ENCODE measurements at places on chromosomes 7 and 10.

DNA sequence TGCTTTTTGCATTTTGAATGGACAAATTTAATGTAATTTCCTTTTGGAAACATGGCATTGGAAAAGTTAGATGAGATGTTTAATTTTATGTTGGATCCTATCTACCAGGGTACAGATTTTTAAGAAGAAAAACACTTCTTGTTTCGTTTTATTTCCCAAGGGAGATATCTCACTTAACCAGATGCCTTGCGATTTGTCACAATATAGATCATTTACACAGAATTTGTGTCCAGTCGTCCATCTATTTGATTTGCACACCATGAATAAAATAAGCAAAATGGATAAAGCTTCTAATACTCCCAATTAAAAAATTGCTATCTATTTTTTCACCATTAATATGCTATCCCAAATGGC lies 25.7 kb downstream of the HDAC9 start:
- no peak for DNase-seq

- no peak for DNase-seq
Measured at GRCh38 chr7:40799493-40800403, 664.9 kb downstream of the SUGCT start.

DNA sequence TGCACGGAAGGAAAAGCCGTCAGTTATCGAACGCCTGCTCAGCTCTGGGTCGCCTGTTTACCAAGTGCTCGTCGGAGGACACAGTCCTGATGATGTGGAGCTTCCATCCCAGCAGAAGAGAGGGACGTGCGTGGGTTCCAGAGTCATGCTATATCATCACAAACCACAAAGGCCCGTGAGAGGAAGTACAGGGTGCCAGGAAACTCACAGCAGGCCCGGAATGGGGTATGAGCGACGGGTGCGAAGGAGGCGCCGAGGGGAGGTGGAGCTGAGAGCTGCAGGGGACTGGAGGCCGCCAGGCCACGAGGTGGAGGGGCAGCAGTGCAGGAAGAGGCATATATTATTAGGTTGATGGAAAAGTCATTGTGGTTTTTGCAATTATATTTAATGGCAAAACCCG lies 102.5 kb downstream of the ACTR3B start:
- DNase-seq, result no peak

DNA sequence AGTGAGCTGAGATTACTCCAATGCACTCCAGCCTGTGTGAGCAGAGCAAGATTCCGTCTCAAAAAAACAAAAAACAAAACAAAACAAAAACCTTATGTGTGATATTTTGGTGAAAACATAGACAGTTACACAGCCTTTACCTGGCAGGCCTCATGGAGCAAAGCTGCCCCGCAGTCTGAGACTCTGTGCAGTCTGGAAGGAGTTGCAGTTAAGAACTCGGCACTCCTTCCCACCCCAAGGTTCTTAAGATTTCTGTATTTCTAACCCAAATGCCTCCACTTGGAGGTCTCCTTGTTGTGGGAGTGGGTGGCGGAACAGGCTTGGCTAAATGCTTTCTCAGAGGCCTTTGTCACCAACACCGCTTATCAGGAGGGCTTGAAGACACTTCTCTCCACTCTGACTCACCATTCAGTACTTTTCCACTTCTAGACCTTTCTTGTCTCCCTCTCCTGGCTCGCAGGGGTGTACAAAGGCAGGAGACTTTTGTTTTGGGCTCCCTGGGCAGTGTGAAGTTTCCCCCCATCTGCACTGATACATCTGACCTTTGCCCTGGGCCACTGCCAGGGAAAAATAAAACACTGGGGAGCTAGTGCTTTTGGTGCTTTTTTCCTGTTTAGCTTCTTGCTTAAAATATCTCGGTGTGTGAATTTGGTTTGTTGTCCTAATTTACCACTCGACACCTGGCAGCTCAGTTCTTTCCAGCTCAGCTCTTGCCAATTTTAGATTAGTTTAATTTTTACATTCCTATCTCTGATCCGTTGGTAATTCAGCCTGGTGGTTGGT lies 51.3 kb upstream of the MAGI2 start:
- DNase-seq, result no peak

GRCh38 chr7:133572087-133572486 lies 319.2 kb downstream of the EXOC4 start:
- DNase-seq, result no peak

DNA sequence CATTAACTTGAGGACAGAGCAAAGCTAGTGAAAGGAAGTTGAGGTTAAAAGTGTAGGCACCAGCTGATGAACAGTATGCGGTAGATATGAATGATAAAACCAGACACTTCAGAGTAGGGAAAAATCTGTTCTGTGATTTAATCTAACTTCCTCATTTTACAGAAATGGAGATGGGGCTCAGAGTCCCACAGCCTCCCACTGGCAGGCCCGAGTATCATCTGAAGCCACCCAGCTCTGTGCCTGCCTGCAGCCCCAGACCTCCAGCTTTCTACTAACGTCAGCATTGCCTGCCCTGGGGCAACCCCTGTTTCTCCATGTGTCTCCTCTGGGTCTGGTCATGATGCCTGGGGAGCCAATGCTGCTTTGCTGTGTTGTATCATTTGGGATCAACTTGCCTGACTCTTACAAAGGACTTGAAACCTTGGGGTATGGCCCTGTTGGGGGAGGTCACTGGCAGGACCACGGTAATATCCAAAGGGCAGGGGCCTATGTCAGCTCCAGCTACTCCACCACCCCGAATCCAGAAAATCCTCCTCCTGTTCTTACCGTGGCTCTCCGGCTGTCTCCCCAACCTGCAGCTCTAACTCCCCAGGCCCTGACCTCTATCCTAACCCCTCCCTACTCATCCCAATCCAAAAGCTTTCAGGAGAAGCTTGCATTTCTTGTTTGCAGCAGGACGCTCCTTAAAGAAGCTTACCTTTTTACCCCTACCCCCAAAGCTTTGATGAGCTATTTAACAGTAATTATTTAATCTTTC lies 56.2 kb upstream of the NPY start:
- DNase-seq, result no peak

DNA sequence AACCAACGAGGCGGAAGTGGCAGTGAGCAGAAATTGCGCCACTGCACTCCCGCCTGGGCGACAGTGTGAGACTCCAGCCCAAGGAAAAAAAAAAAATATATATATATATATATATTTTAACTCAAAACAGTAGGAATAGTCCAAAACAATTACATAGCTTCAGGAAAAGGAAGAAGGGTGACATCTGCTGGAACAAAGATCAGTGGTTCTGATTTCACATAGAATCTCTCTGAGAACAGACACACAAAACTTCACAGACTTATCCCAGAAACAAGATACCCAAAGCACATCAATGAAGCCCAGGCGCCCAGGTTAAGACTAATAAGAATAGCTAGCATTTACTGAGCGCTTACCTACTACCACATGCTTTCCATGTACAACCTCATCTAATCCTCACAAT lies 45.0 kb downstream of the DNMBP start:
- no peak for DNase-seq

DNA sequence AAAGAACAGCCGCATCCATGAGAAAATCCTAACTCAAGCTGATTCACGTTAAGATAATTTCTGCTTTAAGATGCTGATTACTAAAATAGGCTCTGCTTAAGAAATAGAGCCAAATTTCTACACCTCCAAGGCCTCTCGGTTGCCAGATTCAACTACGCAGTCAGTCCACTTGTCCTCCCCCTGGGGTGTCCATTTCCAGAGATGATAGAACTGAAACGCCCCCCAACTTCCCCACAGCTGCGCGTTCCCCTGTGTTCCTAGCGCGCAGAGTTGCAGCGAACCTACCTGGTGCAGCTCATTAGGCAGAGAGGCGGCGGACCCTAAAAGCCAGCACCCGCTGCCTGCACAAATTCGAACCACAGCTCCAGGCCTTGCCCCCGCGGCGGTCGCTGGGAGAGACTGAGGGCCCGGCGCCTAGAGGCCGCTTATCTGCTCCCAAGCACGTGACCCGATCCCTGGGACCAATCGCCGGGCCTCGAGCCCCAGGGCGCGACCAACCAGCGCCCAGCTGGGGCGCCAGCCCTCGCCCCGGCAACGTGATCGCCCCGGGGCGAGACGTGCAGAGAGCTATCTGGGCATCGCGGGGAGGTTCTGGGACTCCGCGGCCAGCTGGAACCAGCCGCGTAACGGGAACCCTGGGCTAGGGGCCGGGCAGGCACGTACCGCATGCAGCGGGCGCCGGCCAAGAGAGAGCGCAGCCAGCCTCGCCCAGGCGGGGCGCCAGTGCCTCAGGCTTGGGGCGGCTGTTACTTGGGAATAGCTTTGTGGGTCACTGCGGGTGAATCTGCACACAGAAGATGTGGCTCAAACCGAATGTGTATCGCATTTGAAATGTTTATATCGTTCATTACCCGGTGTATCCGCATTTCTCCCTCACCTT lies at the start of gene PPP1R3C:
TSS of gene PPP1R3C (minus strand) at position 401 of the 880 bp plus-strand sequence. CDS start at position 299, 102 bp downstream.
- no peak for DNase-seq

- no peak for DNase-seq
Measured at GRCh38 chr10:12308736-12309375, 40.5 kb upstream of the CAMK1D start.

- no peak for DNase-seq
Measured at GRCh38 chr7:155333346-155334234, 35.9 kb downstream of the INSIG1 start.

DNA sequence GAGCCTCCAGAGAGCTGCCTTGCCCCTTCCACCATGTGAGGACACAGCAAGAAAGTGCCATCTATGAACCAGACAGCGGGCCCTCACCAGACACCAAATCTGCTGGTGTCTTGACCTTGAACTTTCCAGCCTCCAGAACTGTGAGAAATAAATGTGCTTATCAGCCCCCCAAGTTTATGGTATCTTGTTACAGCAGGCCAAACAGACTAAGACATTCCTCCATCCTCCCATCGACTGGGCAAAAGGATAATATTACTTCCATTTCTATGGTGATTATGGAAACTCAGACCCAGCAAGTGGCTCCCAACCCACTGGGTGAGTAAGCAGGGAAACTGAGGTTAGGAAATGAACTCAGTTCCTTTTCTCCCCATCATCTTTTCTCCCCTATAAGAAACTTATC lies 288.4 kb downstream of the KCNMA1 start:
- DNase-seq, result no peak

- no peak for DNase-seq
Measured at GRCh38 chr7:43702974-43703373, 26.3 kb downstream of the COA1 start.

- DNase-seq, result no peak
Measured at GRCh38 chr10:35364808-35365207, 28.5 kb downstream of the CCNY start.

- no peak for DNase-seq
Measured at GRCh38 chr7:891291-891690, 14.9 kb downstream of the GET4 start.

DNA sequence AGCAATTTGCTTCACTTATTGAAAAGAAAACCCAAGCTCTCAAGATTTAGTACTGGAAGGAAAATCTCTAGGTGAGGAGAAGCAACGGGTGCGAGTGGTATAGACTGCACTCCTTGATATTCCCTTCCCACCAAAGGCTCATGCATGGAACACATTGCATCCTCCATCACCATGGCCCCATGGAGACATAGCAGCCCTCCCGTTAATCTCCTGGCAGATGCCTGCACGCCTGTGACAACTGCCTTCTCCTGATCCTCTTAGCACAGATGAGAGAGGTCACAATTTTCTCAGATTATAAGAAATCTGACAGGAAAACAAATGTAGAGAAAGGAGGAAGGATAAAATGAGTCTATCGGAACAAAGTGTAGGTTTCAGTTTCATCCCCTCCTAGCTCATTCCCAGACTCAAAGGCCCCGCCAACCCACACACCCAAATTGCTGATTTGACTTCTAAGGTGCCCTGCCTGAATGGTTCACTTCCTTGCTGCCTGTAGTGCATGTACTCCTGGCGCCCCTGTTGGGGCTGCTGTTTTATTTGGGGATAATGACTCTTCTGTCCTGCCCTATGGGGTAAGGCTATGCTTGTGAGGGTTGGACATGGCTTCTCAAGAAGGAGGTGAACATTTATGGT lies 50.0 kb downstream of the PLXNA4 start:
- no peak for DNase-seq

GRCh38 chr7:47726047-47726726 lies 144.3 kb upstream of the TNS3 start:
- no peak for DNase-seq

DNA sequence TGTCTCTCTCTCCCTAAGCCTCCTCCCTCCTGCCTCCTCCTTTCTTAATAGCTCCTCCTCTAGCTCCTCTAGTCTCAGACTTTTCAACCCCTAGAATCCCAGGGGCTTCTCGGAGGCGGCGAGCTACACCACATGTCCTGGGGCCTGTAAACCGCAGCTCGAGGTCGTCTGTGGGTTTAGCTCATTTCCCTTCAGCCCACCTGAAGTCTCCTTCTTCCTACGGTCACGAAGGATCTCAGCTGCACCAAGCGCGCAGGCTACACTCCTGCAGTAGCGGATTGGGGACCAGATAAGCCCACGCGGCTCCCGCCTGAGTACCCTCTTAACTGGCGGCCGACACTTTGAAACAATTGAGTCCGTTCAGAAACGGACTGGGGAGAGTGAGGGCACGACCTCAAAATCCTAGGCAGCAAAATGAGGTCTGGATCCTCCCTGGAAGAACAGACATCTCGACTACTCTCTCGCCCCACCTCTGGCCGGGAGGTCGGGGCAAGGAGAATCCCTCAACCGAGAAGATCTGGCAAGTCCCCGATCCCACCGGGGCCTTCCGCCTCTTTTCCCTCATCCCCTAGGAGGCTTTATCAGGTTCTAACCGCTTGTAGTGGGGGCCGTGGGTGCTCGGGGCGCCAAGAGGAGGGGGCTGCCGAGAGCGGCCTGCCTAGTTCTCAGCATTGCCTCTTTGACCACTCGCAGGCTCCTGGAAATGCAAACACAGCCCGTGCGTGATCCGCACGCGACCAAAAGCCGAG lies 1.3 kb upstream of the SORCS3 start:
- DNase-seq, result no peak

GRCh38 chr10:13788711-13789447 lies 202.1 kb downstream of the PRPF18 start:
- no peak for DNase-seq

- no peak for DNase-seq
Measured at GRCh38 chr7:41130561-41131236, 572.2 kb downstream of the INHBA start.

DNA sequence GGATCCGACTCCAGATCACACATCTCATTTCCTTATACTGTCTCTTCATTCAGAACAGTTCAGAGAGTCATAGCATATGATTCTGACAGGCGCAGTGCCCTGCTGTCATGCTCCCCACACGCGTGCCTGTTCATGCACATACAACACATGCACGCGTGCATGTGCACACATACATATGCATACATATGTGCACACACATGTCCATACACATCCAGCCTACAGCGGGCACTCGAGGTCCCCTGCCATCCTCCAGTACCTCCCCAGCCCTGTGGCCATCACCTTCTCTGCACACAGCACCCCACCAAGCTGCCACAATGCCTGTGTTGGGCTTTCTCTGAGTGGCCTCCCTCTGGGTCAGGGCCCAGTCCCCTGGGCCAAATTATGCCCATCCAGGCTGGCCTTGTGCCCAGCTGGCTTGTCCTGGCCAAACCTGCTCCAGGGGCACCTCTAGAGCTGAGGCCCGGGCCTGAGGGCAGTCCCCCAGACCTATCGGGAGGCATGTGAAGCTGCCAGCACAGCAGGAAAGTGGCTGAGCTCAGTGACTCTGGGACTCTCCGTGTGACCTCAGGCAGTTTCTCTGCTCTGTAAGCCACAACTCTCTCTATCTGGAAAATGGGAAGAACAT lies 49.4 kb upstream of the RET start:
- no peak for DNase-seq

All from hematopoietic multipotent progenitor cell treated with erythropoietin and hydrocortisone succinate and interleukin-3 and kit ligand, for 17 days (in vitro differentiated cells).